ENCODE measurements at places on chromosomes 5 and 9.

- DNase-seq, result peak; percentile 31
Measured at GRCh38 chr5:73387149-73387591, 61.4 kb downstream of the FOXD1 start.

DNA sequence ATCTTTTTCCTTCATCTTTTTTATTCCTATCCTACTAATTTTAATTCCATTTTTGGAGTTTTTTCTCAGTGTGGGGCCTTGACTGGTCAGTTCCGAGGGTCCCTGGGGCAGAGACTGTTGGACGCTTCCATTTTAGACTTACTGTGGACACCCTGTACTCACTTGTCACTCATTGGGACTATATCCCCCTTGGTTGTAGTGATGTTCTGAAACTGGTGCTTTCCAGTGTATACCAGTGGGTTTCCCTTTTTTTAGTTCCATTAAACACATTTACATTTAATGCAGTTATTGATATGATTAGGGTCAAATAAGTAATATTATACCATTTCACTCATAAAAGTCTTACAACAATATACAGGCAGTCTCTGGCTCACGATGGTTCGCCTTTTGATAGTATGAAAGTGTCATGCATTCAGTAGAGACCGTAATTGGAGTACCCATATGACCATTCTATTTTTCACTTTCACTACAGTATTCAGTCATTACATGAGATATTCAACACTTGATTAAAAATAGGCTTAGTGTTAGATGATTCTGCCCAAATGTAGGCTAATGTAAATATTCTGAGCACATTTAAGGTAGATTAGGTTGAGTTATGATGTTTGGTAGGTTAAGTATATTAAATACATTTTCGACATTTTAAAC lies 46.0 kb downstream of the CNOT6 start:
- DNase-seq, result no peak

GRCh38 chr9:16442622-16443021 lies 427.8 kb downstream of the BNC2 start:
- DNase-seq, result no peak

DNA sequence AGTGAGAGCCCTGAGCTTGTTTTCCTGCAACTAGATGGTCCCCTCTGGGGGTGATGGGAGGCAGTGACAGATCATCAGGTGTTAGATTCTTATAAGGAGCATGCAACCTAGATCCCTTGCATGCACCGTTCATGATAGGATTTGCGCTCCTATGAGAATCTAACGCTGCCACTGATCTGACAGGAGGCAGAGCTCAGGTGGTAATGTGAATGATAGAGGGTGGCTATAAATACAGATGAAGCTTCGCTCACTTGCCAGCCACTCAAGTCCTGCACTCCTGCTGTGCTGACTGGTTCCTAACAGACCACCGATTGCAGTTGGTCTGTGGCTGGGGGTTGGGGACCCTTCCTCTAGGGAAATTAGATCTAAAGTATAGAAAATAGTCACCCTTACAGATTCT lies 290.6 kb upstream of the ADCY2 start:
- DNase-seq, result no peak

DNA sequence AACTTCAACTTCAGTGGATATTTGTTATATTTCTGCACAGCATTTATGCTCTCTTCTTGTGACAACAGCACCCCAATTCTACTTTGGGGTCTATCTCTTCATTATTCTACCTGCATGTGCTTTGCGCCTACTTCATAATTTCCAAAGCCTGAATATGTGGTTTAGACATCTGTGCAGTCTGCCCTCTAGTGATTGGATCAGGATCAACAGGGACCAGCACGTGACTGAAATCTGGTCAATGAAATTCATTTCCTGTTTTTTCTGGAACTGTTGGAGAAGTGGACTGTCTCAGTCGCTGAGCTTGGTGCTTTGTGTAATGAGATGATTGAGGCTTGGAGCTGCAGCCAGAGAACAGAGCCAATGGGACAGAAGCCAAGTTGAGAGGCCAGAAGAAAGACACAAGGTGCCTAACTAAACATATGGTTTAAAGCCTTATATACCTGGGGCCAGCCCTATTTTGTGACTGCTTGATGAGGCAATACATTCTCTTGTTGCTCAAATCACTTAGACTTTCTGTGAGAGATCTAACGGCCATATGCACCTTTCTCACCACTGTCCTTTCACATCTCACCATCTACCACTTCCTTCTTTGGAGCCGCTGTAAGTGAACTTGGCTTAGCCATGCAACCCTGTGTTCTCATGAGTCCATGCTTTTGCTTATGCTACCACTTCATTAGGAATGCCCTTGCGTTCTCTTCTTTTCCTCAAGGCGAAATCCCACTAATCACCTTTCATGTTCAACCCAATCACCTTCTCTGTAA lies 68.8 kb upstream of the PPP2R2B start:
- DNase-seq, result no peak

- no peak for DNase-seq
Measured at GRCh38 chr5:135116160-135116561, 82.1 kb upstream of the PITX1 start.

DNA sequence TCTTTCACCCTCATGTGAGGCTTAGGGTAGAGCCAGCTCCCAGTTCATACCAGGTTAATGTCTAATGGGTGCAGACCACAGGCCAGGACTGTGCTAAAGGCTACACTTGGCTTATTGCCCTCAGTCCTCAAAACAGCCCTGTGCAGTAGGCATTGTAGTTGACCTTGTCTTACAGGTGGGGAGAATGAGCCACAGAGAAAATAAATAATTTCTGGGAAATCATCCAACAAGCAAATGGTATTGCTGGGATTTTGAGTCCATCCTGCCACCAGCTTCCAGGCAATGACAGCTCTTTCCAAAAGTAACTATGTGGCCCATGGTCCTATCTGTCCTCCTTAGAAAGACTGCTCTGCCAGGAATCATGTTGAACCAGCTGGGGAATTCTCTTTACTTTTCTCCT lies 450.0 kb downstream of the GADD45G start:
- DNase-seq, result no peak

- DNase-seq, result no peak
Measured at GRCh38 chr9:74521009-74521408, 23.9 kb downstream of the RORB start.

DNA sequence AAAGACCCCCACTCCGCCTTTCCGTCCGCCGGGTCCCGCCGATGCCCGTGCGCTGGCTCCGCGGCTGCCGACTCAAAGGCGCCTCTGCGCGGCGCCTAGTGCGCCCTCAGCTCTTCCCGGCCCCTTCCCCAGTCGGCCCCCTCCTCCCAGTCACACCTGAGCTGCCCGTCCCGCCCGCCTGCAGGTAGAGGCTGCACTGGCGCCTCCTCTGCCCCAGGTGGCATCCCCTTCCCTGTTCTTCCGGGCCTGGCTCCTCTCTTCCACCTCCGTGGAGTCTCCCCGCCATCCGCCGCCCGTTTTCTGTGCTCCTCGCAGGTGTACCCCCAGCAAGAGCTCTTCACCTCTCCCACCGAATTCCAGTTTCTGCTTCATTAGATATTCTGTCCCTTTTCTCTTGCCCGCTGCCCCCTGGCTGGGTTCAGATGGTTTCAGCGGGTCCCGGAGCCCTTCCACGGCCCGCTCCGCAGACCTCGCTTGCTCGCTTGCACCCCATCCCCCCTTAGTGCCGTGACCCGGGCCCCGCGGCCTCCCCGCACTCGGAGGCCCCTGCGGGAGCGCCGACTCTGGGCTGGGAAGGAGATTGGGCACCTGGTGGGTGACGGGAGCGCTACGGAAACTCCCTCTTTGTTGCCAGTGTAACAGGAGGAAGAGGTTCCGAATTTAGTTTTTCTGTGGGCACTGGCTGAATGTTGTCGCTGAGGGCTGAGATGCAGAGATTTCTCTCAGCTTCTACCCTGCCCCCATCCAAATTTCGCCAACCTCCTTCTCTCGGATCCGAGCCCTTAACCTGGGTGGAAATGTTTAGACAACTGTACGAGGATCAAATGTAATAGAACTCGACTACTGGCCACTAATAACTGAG lies 809 bp downstream of the SLC44A1 start:
- peak; percentile 22 for DNase-seq

DNA sequence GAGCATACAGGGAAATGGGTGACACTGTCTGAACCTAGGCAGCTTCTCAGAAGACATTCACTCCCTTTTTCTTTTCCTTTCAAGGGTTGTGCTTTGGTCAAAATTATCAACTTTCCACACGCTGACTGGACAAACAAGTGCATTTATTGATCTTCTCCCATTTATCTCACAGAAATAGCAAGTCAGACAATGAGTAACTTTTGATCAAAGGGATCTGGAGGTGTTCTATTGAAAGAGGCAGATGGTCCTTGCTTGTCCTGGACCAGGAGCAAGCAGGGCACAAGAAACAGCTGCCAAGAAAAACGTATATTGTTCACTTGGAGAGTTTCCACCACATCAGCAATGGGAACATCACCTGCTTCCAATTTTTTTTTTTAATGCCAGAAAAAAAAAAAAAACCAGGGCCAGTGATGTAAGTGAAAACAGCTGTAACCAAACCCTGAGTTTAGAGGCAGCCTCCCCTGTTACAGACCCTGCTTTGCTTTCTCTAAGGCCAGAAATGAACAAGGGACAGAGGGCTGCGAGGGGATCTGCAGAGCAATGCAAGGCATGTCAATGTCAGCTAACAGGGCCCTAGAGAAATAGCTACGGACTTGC lies 79.8 kb downstream of the NIPSNAP3B start:
- no peak for DNase-seq

GRCh38 chr5:127957183-127957582 lies 126.4 kb upstream of the SLC12A2 start:
- DNase-seq, result no peak

DNA sequence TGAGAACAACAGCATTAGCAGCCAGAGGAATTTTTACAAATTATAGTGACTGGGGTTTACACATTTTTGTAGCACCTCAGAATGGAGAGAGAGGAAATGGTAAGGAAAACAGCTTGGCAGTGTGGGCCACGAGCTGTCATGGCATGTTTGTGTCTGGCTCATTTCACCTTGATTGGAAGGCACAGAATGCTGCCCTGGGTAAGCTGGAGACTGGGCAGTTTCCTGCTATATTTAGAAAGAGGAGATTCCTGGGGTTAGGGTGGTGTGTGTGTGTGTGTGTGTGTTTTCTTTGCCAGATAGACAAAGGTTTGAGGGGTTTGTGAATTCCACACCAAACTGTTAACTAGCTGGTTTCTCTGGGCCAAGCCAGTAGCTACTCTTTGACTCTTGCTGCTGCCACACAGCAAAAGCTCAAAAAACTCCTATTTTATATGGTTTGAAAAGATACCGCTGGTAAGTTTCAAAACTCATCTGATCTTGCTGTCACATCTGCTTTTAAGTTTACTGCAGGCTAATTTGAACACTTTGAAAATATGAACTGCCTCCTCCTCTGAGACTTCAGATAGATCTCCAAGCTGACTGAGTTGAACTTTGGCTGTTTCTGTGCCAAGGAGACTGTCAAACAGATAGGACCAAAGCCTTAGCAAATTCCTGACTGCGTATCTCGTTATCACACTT lies 9.1 kb downstream of the ARHGAP26 start:
- DNase-seq, result no peak

- DNase-seq, result no peak
Measured at GRCh38 chr5:110099572-110099971, 409.8 kb downstream of the MAN2A1 start.

DNA sequence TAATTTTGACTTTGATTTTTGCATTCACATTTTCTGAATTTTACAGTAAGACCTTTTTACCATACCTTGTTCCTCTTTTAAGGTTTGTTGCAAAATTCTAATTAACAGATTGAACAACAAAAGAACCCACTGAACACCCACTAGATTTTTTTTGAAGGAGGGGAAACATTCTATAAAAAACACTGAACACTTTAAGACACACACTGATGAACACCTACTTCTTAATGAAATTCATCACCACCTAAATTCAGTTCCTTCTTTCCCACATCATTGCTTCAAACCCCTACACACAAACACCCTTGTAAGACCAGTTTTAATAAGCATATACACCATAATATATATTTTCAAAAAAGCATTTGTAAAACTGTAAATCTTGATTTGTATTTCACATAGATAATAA lies 559.0 kb upstream of the MEF2C start:
- DNase-seq, result no peak

DNA sequence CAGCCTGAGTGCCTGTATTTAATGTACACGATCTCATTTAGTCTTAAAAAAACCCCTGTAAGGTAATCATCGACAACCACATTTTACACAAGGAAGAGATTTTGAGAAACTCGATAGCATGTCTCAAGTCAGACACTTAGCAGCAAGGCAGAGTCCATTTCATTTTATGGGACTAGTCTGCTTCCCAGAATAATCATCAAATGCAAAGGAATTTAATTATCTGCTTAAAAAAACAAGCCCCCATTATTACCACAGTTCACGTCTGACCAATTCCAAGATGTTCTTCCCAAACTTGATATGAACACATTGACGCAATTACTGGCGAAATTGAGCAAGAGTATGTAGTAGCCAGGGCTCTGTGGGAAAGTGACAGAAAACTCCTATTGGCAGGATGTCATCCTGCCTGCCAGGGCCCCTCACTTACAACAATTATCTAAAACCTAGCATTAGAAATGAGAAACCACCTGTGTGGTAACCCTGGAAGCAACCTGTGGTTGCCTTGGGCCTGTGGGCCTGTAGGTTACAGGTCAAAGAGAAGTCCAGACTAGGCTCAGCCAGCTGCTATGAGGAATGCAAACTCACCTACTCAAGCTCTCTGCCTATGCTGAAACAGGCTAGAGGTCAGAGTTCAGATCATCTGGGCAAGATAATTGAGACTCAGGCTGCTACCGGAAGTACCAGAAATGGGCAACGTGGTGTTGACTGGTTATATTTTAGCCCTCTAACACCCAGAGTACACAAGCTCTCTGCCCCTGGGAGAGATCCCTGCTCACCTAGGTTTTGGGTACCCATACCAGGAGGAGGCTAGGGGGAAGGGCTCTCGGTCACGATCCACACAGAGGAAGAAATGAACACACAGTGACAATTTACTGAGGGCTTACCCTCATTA lies 1.6 kb downstream of the B4GALT1 start:
- DNase-seq, result no peak

GRCh38 chr5:129173771-129174170 lies 79.2 kb downstream of the ISOC1 start:
- DNase-seq, result no peak

DNA sequence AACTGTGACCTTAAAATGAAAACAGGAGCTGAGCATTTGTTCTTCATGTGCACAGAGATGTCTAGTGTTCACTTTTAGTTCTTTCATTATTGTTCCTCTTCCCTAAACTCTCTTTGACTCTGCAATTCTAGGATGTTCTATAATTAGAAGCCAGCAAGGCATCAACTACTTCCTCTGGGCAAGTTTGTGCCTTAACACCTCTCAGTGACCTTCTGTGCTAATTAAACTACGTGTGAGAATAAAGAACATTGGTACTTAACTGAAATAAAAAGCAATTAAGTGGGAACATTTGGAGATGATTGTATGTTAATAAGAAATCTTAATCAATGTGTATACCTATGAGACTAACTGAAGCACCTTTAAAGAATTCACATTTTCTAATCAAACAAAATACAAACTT lies 242.8 kb downstream of the RASEF start:
- DNase-seq, result no peak

DNA sequence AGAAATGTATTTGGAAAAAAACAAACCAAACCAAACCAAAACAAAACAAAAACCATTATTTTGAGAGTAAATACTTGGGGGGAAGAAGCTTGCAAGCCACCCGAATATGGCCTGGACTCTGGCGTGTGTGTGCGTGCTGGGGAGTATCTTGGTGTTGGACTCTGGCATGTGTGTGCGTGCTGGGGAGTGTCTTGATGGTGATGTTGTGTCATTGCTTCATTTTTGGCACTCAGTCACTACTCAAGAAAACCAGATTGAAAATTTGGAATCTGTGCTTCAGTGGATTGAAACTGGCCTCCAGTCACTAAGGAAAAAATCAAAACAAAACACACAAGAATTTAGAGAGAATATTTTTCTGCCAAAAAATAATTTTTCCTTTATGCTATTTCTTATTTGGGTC lies 76.1 kb downstream of the ARRDC3 start:
- no peak for DNase-seq

- no peak for DNase-seq
Measured at GRCh38 chr5:175848676-175849075, 22.7 kb upstream of the CPLX2 start.
